Central memory CD4-positive, alpha-beta T cell (primary cell): ENCODE measurements at places on chromosomes 12 and 14.

- DNase-seq, result no peak
Measured at GRCh38 chr12:26396402-26396801, 201.0 kb downstream of the SSPN start.

GRCh38 chr14:106317593-106317992, 791.2 kb downstream of the TMEM121 start:
- no peak for DNase-seq

DNA sequence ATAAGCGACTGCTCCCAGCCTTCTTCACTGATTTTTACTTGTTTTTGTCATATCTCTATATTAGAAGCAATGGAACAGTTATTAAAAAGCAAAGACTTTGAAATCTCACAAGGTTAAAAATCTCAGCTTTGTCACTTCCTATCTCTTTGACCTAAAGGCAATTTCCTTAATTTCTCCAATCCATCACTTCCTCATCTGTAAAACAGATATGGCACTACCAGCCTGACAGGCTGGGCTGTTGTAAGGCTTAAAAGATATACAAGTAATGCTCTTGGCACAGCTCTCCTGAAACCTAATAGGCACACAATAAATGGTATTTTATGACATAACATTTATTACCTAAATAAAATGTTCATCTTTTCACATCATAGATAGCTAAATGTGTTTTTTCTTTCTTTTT, 25.6 kb downstream of the ATXN2 start:
- DNase-seq, result no peak

DNA sequence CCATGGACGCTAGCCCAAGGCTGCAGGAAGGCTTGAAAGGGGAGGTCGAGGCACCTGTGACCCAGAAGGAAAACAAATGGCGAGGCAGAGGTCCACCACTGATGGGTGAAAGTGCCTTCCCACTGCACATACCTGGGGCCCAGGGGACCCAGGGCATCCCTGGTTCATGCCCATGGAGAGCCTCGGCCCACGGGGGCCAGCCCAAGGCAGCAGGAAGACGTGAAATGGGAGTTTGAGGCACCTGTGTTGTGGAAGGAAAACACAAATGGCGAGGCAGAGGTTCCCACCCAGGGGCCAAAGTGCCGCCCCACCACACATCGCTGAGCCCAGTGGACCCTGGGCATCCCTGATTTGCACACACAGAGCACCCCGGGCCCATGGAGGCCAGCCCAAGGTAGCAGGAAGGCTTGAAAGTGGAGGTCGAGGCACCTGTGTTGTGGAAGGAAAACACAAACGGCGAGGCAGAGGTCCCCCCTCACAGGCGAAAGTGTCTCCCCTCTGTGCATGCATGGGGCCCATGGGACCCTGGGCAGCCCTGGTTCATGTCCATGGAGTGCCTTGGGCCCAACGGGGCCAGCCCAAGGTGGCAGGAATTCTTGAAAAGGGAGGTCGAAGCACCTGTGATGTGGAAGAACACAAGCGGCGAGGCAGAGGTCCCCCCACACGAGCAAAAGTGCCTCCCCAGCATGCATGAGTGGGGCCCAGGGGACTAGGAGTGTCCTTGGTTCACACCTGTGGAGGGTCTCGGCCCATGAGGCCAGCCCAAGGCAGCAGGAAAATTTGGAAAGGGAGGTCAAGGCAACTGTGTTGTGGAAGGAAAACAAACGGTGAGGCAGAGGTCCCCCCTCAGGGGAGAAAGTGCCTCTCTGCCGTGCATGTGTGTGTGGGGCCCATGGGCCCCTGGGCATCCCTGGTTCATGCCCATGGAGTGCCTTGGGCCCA, 383.3 kb downstream of the ALG10 start:
- DNase-seq, result no peak

DNA sequence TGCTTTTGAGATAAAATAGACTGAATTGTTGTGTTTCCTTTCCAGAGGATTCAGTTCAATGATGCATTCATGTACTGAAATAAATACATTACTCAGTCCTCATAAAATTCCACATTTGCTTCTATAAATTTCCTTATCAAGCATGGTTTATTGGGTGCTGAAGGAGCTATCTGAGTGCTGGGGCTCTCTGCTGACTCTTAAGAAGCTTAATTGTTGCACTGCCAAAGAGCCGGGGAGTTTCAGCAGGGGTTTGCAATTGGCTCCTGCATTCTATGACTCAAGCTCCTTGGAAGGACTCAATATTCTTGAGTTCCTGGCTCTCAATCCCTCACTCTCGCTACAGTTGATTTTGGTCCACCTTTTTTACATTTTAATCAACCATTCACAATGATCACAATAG, 69.8 kb upstream of the PYGL start:
- DNase-seq, result no peak

GRCh38 chr12:88419794-88420193, 160.5 kb downstream of the KITLG start:
- no peak for DNase-seq

DNA sequence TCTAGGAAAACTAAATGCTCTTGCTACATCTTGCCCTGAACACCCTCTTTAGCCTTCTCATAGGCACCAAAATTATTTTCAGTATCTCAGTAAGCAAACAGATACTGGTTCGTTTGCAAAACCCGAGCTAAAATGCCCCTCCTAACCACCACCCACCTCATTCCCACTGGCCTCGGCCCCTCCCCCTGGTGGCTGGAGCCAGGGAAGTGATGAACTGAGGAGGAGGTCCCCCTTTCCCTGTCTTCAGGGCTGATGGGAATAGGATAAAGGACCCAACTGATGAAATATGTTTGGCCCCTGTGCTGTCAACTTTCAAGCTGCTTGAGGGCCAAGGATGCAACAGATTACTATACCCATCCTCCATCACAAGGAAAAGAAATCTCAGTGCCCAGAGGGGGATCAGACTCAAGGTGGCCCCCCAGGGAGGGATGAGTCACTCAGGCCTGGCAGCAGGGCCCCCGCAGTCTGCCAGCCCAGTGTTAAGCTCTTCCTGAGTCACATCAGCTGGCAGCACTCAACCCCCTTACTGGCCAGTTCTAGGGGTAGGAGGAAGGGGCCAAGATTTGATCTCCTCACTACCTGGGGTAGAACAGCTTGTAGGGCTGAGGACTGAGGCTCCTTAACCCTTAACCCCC, 1.7 kb downstream of the ANKRD52 start:
- DNase-seq, result no peak

- no peak for DNase-seq
Measured at GRCh38 chr14:90461425-90461824, 64.6 kb downstream of the CALM1 start.

- DNase-seq, result no peak
Measured at GRCh38 chr14:51701951-51702350, 50.2 kb downstream of the FRMD6 start.

GRCh38 chr14:62066304-62066703, 304.1 kb downstream of the SNAPC1 start:
- DNase-seq, result no peak

DNA sequence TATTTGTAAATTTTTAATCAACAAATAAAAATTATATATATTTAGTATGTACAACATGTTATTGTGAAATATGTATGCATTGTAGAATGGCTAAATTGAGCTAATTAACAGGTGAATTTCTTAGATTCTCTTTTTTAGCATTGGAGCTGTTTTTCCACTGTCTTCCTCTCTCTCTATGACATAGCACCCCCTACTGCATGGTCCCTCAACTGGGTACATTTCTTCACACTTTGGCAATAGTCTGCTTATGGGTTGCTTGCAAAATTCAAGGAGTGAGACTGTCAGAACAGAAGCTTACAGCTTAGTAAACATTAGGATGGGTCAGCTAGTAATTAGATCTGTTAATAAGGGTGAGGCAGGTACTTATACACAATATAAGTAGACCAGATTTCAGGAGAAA, 658.5 kb upstream of the MGAT4C start:
- no peak for DNase-seq

GRCh38 chr12:32179011-32179395, 72.4 kb downstream of the BICD1 start:
- no peak for DNase-seq

GRCh38 chr14:24138396-24139271, 2.6 kb downstream of the PSME1 start:
- no peak for DNase-seq

- DNase-seq, result no peak
Measured at GRCh38 chr14:24232645-24233537, at the start of gene GMPR2. GMPR2 (plus strand) TSS chr14:24232929; CDS start chr14:24233254, 325 bp downstream.

GRCh38 chr12:45458238-45458637, 242.3 kb downstream of the ANO6 start:
- DNase-seq, result no peak

DNA sequence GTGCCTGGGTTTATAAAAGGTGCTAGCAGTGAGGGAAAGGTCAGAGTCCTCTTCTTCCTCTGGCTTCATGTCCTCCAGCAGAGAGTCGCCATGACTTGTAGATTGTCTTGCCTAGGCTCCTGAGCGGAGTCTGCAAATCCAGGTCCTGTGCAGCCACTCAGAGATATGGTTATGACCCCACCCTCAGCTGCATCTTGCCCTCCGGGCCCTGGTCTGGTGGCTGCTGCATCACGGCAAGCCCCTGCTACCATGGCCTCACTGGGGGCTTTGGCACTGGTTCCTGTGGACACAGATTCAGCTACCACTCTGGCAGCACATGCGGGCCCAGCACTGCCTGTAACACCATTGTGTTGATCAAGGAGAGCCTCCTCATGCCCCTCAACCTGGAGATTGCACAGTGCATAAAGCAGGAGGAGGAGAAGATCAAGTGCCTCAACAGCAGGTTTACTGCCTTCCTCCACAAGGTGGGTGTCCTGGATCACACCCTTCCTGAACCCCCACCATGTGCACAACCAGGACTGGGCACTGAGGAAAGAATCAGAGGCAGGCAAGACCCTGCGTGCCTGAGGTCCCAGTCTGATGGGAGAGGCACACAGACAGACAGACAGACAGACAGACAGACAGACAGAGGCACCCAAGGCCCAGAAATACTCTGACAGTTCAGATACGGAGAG, 10.5 kb upstream of the KRT86 start:
- DNase-seq, result no peak

- no peak for DNase-seq
Measured at GRCh38 chr12:63940310-63941005, 96.0 kb downstream of the SRGAP1 start.

DNA sequence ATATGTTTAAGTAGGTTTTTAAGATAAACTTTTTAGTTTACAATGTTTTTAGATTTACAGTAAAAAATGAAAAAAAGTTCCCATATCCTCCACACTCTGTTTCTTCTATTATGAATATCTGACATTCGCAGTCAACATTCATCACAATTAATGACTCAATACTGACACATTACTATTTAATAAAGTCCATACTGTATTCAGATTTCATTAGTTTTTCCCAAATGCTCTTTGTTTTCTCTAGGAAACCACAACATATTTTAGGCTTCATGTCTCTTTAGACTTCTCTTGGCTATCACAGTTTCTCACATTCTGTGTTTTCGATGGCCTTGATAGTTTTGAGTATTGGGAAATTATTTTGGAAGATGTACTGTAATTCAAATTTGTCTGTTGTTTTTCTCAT, 399.8 kb downstream of the SLC6A15 start:
- DNase-seq, result no peak

- DNase-seq, result no peak
Measured at GRCh38 chr12:106498056-106498455, 84.7 kb upstream of the RFX4 start.

GRCh38 chr12:90295858-90296257, 587.2 kb upstream of the ATP2B1 start:
- no peak for DNase-seq

- DNase-seq, result no peak
Measured at GRCh38 chr12:29316752-29317151, 64.2 kb downstream of the ERGIC2 start.

- DNase-seq, result no peak
Measured at GRCh38 chr12:130009961-130010360, 106.1 kb upstream of the TMEM132D start.

- DNase-seq, result no peak
Measured at GRCh38 chr14:59543873-59544272, 32.7 kb downstream of the CCDC175 start.

DNA sequence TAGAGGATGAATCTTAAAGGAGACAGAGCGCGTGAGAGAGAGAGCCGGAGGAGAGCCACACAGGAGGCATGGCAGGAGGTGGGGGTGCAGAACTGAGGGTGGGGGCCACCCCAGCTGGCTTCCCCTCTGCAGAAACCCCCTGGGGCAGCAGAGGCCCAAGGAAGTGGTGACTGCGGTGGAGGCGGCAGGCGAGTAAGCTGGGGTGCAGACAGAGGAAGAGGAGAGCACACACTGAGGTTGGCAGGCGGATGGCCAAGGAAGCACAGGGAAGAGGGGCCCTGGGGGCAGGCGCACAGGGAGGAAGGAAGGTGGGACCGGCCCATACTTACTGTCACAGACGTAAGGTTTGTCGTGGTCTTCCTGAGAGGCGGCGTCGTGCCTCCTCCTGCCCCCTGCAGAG, 179.8 kb downstream of the DPF3 start:
- peak; percentile 4 for DNase-seq

DNA sequence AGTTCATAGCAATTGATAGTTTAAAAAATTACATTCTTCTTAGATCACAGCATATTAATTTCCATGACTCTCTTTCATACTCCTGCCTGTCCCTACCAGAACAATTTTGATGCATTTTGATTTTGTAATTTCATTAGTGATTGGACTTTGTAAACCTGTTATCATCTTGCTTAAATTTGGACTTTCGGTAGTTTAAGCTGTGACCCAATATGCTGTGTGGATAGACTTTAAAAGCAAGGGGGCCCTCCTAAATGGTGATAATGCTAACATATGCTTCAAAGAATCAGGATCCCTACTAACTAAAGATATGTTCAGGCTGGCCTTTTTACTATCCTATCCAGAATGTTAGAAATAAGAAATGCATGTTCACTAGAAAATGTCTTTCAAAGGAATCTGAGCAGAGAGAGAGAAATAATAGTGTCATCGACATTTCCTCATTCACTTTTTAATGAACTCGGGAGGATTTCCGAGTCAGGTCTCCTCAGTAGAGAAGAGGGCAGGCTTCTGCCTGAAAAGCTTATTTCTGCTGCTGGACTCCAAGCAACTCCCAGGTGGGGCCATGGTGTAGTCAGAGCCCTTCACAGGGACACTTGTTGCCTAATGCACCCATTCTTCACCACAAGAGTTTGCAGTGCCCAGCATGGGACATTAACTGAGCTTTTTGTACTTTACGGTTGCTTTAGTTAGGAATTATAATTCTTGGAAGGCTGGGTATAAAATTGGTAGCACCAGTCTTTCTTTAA, 16.7 kb downstream of the SLC38A4 start:
- DNase-seq, result no peak

DNA sequence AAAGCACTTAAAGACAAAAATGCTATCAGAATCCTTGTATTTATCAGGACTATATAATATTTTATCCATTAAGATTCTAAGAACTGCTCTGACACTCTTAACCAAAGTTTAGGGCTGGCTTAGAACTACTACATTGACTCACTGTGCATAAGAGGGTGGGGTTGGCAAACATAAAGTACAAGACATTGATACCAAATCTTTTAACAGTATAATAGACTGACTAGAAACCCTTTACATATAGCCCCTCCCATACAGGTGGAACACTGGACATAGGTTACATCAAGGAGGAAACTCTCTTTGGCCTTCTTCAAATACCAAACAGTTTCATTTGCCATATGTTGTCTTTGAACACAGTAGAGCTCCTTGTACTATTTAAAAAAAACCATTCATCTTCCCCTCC, 15.6 kb upstream of the REP15 start:
- no peak for DNase-seq
